ENCODE measurements at places on chromosomes 1 and 21. TPM values are rescaled to one million over a fixed set of nuclear protein-coding genes. Genes with fewer than 3 reads are reported as not detected.

GRCh38 chr21:43864962-43865539 is at the start of gene AGPAT3:
Gene AGPAT3, plus strand, starts transcription at chr21:43865223. Its CDS starts 94,459 bp downstream, at chr21:43959682.
- DNase-seq: no peak

DNA sequence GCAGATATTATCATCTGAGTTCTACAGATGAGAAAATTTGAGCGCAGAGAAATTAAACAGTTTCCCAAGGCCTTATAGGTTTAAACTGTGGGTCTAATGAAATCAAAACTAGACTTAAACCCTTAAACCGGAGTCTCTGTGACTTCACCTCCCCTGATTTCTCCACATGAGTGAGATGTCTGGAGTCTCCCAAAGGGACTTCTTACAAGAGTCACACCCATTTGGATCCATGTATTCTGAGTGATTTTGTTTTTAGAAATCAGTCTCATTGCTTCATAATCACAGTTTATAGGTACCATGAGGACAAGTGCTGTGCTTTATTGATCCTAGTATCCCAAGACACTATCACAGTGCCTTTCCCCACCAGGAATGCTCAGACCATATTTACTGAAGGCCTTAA is 206.0 kb upstream of the JUN start:
- DNase-seq: no peak

GRCh38 chr1:1879942-1880341 is 10.9 kb downstream of the GNB1 start:
- DNase-seq: no peak

DNA sequence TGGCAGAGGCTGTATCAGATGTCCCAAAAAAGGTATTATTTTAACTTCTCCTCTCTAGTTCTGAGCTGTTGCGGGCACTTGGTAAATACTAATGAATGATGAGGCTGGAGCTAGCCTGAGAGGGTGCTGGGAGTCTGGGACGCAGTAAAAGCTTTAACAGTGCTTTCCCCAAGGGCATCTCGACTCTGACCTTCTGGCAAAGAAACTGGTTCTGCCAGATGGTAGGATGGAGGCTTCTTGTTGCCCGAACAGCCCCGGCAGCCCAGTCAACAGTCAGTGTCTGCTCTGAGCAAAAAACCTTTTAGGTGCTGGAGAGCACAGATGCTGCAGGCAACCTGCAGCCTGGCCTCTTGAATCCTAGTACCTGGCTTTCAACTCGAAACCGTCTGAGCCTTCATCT is 2.5 kb upstream of the PNRC2 start:
- no peak for DNase-seq

DNA sequence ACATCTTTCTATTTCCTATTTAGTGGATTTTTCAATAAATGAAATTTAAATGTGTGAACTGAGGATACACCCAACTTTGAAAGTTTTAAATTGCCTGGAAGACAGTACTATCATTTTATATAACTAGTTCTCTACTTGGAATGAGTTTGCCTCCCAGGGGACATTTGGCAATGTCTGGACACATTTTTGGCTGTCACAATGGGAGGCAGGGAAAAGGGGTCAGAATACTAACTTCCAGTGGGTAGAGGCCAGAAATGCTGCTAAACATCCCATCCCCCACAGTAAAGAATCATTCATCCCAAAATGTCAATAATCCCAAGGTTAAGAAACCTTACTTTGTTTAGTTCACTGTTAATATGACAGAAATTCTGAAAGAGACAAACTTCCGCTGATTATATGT is 13.2 kb upstream of the NRAS start:
- DNase-seq: no peak

DNA sequence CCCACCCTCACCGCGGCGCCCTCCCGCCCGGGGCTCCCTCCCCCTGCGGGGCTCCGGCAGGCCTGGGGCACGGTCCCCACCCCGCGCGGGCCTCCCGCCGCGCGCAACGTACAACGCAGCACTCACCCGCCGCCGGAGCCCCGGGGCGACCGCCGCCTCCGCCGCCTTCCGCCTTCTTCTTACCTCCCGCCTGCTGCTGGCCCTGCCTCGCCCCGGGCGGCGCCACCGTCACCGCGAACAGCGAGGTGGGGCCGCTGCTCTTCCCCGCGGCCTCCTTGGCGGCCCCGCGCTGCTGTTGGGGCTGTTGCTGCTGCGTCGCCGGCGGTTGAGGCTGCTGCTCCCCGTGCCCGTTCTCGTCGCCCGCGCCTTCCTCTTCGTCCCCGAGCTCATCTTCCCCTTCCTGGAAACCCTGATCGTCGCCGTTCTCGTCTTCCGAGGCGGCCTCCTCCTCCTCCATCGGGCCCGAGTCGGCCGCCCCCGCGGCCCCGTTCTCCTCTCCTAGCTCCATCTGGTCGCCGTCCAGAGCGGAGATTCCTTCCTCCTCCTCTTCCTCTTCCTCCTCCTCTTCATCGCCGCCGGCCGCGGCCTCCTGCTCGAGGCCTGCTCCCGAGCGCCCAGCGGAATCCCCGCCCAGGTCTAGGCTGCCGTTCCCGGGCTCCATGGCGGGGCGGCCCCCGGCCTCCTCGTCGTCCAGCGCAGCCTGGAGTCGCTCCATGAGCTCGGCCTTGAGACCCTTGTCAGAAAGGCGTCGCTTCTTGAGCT is 671 bp downstream of the HNRNPU start:
- DNase-seq: no peak

DNA sequence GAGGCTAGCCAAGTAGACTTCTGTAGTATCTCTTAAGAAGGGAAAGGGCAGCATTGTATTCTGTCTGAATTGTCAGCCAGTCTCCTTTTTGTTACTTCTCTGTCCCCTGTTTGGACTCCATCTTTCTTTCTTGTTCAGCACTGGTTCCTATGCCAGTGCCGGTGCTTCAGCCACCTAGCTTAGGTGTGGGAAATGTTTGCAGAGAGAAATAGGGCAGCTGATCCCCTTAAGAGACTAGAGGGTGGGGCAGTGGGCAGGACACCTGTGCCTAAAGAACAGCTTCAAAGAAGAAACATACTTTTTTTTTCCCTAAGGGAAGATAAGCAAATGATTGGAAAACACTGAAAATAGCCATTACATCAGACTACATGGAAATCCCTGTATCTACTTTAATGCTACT is 113.0 kb downstream of the POU2F1 start:
- DNase-seq: no peak

DNA sequence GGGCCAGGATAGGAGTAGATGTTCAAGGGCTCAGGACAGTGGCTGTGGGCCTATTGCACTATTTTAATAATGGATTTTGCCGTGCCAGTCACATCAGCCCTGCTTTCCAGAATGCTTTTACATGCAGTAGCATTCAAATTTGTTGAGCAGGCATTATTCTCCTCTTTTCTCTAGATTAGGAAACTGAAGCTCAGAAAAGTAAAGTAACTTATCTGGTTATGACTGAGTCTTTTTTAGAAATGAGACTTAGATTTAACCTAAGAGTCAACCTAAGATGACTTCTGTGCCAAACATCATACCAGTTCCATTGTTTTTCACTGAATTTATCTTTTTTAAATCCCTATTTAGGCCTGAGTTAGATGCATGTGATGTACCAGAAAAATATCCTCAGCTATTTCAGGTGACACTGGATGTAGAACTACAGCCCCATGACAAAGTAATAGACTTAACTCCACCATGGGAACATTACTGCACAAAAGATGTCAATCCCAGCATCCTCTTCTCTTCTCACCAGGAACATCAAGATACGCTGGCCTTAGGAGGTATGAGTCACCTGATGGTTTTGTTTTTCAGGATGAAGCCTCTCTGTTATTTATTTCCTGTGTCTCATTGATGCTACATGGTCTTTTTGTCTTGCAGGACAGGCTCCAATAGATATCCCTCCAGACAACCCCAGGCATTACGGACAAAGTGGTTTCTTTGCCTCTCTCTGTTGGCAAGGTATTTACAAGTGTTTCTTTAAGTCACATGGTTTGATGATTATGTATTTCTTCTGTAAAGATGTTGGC is 31.4 kb upstream of the LEPR start:
- DNase-seq: no peak

GRCh38 chr1:163842571-163842970 is 520.8 kb downstream of the NUF2 start:
- no peak for DNase-seq

- DNase-seq: no peak
Observed at GRCh38 chr1:87555366-87555765, 226.7 kb downstream of the LMO4 start.

DDAH1 gene
- polyA plus RNA-seq: 6.1 TPM

SLC44A3 gene
- 2.3 TPM for polyA plus RNA-seq

SLAMF8 gene
- not detected for polyA plus RNA-seq

HEYL gene
- polyA plus RNA-seq: 2.3 TPM

XCL1 gene
- not detected for polyA plus RNA-seq

DEPDC1 gene
- 20.7 TPM for polyA plus RNA-seq

LRRC53 gene
- not detected for polyA plus RNA-seq
